Ovary (tissue), 10 donors: ENCODE measurements at places on chromosomes 7 and 10. TPM values are rescaled to one million over a fixed set of nuclear protein-coding genes. Genes with fewer than 3 reads are reported as not detected.

The OR2F2 gene
- not detected for total RNA-seq

The EGR2 gene
- total RNA-seq: 5.7 TPM

The BTBD16 gene
- total RNA-seq: not detected

The ARMC3 gene
- 39.8 TPM for total RNA-seq

The NIPSNAP2 gene
- total RNA-seq: 58.3 TPM

The TMEM229A gene
- not detected for total RNA-seq

The CCDC136 gene
- total RNA-seq: 5.9 TPM

The TEX36 gene
- total RNA-seq: not detected

The KCNMA1 gene
- total RNA-seq: 74.5 TPM

DNA sequence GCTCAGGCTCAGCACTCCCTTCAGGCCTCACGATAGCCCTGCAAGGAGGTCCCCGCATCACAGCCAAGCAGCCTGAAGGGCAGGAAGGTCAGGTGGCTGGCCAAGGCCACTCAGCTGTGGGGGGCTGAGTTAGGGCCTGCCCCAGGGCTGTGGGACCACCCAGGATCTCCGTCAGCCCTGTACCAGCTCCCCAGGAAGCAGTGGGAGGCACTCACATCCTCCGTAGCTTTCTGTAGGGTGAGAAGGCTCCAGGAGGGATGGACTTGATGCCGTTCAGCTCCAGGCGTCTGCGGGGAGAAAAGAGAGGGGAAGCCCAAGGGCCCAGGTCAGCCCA lies 125.9 kb downstream of the SLIT1 start:
- DNase-seq: no peak

- DNase-seq: no peak
These were observed 45.3 kb downstream of the PDLIM1 start for GRCh38 chr10:95245425-95246055.

DNA sequence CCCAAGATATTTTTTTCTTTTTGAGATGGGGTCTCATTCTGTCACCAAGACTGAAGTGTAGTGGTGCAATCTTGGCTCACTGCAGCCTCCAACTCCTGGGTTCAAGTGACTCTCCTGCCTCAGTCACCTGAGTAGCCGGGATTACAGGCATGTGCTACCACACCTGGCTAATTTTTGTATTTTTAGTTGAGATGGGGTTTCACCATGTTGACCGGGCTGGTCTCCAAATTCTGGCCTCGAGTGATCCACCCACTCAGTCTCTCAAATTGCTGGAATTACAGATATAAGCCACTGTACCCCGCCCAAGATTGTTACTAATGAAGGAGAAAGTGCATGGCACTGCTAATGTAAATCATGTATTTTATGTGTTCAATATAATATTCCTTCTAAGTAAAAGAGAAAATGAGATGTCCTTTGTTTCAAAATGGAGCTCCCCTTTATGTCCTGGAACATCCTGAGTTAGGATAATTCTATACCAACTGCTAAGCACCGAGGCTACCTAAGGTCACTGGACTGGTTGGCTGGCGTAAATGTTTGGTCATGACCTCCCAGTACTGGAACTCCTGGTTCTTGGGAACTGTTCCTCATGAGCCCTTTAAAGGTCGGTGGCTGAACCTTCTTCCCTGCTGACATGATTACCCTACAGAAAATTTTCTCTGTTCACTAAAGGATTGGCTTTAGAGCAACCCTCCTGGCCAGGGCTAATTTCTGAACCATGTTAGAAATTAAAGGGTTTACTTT lies 59.9 kb downstream of the SLC16A9 start:
- DNase-seq: no peak

DNA sequence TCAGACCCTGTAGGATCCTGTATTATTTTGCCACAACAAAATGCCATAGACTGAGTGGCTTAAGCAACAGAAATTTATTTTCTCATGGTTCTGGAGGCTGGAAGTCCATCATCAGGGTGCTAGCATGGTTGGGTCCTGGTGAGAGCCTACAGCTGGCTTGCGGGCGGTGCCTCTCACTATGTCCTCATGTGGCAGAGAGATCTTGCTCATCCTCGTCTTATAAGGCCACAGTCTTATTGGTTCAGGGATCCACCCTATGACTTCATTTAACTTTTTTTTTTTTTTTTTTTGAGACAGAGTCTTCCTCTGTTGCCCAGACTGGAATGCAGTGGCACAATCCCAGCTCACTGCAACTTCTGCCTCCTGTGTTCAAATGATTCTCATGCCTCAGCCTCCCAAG lies 90.9 kb downstream of the LSM5 start:
- DNase-seq: no peak

DNA sequence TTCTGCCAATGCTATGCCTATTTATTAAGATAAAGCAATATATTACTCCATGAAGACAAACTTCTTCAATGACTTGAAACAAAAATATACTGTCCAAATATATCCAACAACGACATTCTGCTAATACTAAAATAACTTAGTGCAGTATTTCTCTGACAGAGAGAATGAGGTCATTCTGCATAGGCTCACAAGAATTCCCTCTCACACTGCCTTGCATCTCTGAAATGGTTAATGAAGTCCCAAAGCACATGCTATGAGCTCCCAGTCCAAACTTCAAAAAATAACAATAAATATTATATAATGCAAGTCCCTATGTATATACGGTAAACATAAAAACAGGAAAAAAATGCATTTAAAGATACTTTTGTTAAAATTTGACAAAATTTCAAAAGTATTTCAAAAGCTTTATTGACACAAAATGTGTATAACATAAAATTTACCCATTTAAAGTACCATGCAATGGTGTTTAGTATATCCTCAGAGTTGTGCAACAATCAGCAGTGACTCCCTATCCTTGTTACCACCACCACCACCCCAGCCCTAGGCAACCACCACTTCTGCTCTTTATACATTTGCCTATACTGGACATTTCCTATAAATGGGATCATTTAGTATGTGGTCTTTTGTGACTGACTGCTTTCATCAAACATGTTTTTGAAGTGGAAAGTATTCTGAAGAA lies 27.6 kb downstream of the CHCHD3 start:
- no peak for DNase-seq

GRCh38 chr10:31912289-31912688 lies 16.3 kb downstream of the ARHGAP12 start:
- no peak for DNase-seq

DNA sequence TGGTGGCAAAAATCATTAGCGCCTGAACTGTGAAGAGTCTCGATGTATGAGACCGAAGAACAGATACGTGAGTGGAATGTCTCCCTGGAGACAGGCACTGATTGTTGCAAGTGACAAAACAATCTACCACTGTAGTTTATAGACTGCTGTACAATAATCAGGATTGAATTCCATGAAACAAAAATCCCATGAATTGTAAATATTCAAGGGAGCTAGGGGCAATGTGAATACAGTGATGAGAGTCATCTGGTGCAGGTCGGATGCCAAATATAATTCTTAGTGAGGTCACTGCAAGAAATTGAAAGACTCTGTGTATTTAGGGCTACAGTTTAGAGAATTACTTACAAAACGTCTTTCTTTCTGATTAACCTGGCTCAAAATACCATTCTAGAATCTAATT lies 594.4 kb upstream of the VSTM2A start:
- DNase-seq: no peak

DNA sequence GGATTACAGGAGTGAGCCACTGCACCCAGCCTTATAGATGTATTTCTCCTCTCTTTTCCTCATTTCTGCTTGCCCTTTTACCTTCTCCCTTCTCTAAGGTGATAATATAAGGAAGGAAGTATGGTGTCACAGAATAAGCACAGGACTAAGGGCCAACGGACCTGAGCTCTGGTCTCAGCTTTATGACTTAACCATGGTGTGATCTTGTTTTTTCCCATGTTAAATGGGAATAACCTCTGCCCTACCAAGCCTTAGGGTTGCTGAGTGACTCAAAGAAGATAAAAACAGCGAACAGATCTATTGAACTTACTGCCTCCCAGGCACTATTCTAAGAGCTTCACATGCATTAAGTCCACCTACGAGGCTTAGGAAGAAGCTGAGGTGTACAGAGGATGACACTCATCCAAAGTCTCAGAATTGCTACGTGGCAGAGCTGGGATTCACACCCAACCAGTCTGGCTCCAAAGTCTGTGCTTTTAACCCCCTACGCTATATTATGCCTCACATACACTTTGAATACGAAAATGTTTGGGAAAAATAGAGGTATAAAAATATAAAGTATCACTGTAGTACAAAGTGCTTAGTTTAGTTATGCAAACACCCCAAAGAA lies 5.6 kb downstream of the UROS start:
- DNase-seq: no peak

DNA sequence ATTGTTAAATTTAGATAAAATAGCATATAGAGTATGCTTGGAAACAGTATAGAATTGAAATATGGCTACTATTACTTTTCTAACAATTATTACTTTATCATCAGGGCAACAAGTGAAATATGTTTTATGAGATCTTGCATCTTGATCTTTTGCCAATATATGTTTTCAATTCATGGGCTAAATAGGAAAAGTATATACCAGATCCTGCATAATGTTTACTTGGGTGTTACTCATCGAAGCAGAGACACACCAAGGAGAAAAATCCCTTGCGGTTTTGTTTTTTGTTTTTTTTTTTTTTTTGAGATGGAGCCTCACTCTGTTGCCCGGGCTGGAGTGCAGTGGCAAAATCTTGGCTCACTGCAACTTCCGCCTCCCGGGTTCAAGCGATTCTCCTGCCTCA lies 541.4 kb downstream of the SUGCT start:
- no peak for DNase-seq

GRCh38 chr7:30969604-30969970 lies 5.8 kb downstream of the GHRHR start:
- DNase-seq: no peak

DNA sequence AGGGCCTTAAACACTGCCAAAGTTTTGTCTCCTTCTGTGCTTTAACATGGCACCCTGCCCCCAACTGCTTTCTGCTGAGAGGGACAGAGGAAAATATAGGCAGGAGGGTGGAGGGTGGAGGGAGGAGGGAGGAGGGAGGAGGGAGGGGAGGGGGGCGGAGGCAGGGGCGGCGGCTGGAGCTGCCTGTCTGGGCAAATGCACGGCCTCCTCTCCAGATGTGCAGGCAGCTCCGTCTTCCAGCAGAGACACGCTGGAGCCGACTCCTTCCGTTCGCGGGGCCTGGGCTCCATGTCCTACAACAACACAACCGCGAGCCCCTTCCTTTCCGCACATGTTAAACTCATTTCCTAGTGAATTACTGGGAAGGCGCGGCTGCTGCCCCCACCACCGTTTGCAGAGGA lies 14.2 kb downstream of the EBF3 start:
- DNase-seq: peak; percentile 34

DNA sequence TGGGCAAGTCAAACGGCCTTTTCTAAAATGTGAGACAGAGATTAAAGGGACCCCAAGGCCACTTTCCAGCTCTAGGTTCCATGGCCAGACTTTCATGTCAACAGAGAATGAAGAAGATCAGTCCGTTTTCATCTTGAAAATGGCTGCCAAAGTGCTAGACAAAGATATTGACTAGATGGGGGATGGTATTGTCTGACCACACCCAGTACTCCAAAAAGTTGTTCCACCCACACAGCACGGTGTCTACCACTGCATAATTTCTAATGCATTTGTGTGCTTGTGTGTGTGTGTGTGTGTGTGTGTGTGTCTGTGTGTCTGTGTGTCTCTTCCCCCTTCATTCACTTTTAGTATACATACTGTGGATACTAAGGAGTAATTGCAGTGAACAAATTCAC lies 1.3 kb downstream of the COL1A2 start:
- no peak for DNase-seq

- DNase-seq: no peak
These were observed 83.2 kb downstream of the HECTD2 start for GRCh38 chr10:91493313-91493712.

- DNase-seq: no peak
These were observed 23.7 kb downstream of the SH2B2 start for GRCh38 chr7:102310414-102310815.

DNA sequence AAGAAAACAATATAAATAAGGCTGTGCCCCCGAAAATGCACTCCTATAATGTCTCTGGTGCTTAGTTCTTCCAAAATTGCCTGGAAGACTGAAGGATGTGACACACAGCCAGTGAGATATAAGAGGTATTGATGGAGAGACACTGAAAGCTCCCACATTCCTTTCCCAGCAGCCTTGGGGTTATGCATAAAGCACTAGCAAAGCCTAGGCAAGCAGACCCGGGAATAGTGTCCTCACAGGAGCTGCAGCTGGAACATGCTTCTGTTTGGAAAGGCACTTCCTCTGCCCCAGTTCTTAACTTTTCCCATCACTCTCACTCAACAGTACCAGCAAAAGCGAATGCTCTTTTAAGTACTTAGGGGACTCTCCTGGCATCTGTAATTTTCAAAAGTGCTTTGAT lies 178.0 kb downstream of the AMPH start:
- no peak for DNase-seq

GRCh38 chr7:80618096-80618495 lies 20.3 kb upstream of the CD36 start:
- DNase-seq: no peak

- peak; percentile 50 for DNase-seq
These were observed 61.9 kb downstream of the SYPL1 start for GRCh38 chr7:106050002-106050745.

- DNase-seq: no peak
These were observed 29.4 kb upstream of the CDH23 start for GRCh38 chr10:71367271-71367670.

DNA sequence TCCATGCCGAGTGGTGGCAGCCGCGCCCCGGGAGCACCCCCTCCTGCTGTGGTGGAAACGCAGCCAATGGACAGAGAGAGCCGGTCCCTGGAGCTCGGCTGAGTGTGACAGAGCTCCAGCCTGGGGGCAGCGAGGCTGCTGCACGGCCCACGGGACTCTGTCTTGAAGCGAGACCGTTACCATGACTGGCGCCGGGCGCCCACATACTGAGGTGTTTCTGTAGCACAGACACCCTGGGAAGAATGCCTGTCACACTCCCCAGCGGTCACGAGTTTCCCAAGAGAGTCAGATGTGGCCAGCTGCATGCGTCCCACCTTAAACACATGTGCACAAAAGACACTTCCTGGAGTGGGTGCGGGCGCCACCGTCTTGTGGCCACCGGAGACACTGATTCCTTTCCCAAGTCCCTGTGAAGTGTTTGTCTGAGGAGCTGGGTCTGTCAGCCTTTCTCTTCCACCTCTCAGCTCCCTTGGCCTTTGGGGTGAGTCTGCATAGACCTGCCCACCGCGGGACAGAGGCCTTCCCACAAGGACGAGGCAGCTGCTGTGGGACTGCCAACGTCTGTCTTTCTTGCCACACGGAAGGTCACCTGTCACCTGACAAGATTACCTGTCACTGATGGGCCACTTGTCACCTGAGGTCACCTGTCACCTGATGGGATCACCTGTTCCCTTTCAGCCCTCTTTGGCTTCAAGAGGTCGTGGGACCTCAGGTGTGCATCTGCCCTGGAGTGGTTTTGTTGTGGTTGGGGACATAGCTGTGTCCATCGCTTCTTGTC lies 94.6 kb downstream of the DNAJB6 start:
- peak; percentile 6 for DNase-seq

GRCh38 chr10:23585666-23586065 lies 146.8 kb downstream of the OTUD1 start:
- DNase-seq: no peak

- DNase-seq: no peak
These were observed 62.9 kb downstream of the ELMO1 start for GRCh38 chr7:37385787-37386186.

GRCh38 chr10:113585949-113586348 lies 33.1 kb downstream of the HABP2 start:
- no peak for DNase-seq
